ENCODE measurements at places on chromosomes 6 and 20. TPM values are rescaled to one million over a fixed set of nuclear protein-coding genes. Genes with fewer than 3 reads are reported as not detected.

DNA sequence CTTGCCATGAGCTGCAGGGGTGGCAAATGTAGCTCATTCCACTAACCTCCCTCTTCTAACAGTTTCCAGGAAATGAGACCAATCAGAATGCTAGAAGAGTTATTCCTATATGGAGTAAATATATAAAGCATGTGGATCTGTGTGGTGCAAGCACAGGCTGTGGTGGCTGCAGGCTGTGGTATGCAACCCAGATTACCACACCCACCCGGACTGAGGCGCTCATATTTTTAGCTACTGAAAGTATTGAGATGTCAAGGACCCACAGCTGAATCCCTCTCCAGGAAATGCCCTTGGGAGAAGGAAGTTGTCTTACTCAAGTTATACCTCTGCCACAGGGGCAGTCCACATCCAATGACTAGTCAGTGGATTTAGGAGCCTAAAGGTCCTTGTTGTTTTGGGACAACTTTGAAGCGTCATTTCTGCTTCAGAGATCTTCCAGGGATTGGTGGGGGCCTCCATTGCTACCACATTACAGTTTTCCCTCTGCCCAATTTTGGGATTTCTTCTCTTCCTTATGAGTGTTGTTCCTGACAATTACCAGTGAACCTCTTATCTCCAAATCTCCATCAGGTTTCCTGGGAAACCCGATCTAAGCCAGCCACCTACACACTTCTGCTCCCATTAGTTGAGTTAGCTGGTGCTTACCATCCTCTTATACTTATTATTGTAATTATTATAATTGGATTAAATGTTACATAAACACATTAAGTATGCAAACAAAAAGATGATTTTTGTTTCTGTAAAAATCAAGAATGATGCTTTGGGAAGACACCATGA is 12.1 kb upstream of the REPS1 start:
- DNase-seq = no peak

- DNase-seq = peak; percentile 39
Observed at GRCh38 chr6:17957498-17957897, 29.9 kb downstream of the KIF13A start.

DNA sequence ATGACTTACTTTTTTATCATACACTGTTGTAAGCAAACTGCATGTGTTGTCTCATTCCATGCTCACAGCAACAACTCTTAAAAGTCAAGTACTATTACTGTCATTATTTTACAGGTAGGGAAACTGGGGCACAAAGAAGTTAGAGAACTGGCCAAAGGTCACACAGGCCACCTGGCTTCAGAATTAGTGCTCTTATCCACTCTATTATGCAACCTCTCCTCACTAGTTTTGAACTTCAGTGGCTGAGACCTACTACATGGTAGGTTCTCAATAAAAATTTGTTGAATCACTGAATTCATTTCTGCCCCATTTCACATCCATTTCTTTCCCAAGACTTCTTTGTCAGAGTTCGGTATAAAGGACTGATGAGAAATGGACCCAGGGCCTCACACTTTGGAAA is 2.3 kb upstream of the BTN3A3 start:
- DNase-seq = no peak

GRCh38 chr6:117906507-117906957 is 532 bp upstream of the SLC35F1 start:
- no peak for DNase-seq

GRCh38 chr6:128284128-128284527 is 236.3 kb downstream of the PTPRK start:
- peak; percentile 49 for DNase-seq

- DNase-seq = peak; percentile 70
Observed at GRCh38 chr20:48787861-48788375, 39.9 kb downstream of the PREX1 start.

- DNase-seq = no peak
Observed at GRCh38 chr6:159682295-159682694, 10.7 kb downstream of the SOD2 start.

- no peak for DNase-seq
Observed at GRCh38 chr20:298776-299391, 1.5 kb downstream of the ZCCHC3 start.

DNA sequence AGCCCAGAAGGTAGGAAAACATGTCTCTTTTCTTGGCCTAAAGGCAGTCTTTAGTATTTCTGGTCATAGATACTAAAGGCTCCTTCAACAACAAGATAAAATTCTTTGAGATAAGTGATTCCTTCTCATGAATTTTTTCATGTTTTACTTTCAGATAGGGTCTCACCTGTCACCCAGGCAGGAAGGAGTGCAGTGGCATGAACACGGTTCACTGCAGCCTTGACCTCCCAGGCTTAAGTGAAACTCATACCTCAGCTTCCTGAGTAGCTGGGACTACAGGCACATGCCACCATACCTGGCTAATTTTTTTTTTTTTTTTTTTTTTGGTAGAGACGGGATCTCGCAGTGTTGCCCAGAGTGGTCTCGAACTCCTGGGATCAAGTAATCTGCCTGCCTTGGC is 9.1 kb downstream of the PNLDC1 start:
- no peak for DNase-seq

DNA sequence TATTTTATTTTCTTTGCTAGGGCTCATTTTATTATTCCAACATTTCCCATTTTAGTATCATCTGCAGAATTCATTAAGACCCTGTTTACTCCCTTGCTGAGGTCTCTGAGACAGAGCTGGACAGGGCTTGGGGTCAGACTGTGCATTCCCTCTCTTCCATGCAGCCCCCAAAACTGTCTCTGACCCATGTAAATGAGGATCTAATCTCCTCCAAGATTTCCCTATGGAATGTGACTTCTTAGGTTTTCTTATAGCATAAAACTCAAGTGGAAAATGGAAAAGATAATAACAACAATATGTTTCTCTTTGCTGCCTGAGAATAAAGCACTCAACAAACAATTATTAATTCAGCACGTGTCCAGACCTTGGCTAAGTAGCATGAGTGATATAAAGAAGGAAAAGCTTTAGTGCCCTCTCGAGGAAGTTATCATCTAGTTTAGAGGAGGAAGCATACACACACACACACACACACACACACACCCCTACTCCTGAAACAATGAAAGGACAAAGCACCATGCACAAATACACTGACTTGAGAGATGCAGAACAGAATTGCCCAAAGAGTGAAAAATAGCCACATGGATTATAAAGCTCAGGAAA is 815.5 kb downstream of the BCKDHB start:
- DNase-seq = no peak

GRCh38 chr20:59462249-59462648 is 142.1 kb upstream of the PHACTR3 start:
- DNase-seq = no peak

- DNase-seq = no peak
Observed at GRCh38 chr6:151069641-151070040, 170.1 kb upstream of the AKAP12 start.

DNA sequence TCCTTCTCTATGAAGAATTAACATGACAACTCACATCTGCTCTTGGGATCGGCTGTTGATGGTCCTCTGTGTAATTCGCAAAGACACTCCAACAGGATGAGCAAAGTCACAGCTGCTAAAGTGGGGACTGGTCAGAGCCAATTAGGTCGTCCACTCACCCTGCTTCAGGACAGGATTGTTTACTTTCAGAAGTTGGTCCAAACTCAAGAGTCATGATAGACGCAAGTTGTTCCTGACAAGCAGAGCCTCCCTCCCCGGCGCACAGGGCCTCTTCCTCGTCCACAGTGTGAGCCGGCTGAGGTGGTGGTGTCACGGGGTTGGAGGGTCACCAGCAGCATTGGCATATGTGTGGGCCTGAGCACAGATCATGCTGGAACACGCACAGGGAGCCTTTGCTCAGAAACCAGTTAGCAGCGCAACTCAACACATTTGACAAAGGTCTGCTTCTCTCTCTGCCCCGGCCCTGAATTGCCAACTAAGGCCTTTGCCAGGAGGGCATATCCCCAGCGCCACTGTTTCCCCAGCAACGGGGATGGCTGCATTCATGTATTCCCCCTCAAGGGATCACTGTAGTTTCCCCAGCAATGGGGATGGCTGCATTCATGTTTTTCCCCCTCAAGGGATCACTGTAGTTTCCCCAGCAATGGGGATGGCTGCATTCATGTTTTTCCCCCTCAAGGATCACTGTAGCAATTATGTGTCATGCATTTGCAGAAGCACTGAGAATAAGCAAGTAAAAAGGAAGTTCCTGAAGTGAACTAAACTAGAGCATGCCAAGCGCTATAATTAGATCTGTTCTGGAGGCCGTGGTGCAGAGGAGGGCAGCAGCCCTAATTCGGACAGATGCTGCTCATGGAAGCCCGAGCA is 111.7 kb downstream of the THBS2 start:
- no peak for DNase-seq

DNA sequence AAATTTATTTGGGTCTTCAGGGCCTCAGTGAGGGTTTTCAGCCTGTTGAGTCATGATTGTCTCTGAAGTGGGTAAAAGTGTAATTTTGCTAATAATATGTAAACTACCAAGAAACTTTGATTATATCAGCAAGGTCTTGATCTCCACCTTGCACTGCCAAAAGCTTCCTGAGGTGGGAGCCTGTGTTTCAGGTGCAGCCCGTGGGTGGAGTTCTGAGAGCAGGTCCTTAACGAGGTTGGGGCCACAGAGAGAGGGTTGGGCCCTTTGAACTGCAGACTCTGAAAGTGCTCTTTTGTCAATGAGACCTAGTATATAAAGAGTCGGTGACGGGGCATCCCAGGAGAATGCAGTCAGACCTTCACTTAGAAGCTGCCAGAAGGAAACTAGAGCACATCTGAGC is 129.7 kb upstream of the MAP3K4 start:
- no peak for DNase-seq

GRCh38 chr6:128567029-128567428 is 46.6 kb upstream of the PTPRK start:
- peak; percentile 69 for DNase-seq

GRCh38 chr20:4444404-4444803 is 277.3 kb upstream of the PRND start:
- DNase-seq = peak; percentile 96

DNA sequence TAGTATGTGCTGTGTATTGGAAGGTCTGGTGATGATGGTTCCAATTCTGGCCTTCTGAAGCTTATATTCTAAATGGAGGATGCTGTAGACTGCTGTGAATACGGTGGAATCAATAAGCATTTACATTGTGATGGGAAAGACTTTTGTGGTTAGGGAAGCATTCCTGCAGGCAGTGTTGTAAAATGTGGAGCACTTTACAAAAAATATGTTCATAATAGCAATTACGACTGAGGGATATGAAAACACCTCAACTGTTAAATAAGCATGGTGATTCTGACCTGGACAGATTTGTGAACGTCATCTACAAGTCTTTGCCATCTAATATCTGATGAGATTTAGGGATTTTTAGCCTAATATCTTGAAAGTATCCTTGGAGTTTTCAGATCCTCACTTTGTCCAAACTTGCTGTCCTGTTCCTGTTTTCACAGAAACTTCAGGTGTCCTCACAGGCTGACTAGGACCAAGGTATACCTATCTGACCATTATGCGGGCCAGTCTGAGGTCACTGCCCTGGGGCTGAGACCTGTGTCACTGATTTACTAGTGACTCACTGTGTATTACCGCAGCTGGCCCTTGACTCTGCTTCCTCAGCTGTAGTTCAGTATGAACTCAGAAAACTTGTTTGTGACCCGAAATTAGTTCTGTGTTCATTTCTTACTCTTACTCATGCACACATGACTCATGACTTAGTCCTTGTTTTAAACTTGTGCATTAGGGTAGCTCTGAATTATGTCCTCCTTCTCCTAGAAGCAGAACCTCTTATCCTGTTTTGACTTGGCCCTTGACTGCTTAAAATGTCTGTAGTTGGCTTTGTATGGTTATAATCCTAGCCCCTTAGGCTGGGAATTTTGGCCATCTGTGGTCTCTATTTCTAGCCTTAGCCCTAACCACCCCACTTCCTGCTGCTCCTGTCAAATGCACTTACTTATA is 343.0 kb downstream of the CDKAL1 start:
- peak; percentile 99 for DNase-seq

DNA sequence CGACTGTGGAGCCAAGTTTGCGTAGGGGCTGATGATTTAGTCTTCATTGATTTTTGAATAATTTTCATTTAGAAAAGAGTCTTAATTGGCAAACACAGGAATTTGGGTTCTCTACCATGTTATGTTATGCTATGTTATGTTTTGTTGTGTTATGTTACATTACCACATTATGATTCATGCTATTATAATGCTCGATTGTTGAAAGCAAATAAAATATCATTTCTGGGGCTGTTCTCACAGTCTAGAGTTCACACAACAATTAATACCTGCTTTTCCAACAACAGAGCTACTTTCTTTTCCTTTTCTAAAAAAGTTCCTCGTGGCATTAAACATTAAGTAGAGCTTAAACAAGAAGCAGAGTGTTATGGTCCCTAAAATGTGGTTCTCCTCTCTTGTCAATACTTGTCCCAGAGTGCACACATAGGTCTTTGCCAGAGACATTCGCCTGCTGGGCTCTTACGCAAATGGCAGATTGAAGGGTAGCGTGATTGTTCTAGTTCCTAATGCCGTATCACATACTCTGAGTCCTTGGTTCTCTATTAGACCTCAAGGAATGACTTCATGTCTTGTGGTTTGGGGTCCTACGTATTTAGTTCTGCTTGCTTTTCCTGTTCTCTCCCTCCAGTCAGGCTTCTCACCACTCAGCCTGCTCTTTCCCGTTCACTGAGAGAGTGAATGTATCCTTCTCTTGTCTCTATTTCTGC is 370.3 kb downstream of the CD109 start:
- DNase-seq = peak; percentile 48

DNA sequence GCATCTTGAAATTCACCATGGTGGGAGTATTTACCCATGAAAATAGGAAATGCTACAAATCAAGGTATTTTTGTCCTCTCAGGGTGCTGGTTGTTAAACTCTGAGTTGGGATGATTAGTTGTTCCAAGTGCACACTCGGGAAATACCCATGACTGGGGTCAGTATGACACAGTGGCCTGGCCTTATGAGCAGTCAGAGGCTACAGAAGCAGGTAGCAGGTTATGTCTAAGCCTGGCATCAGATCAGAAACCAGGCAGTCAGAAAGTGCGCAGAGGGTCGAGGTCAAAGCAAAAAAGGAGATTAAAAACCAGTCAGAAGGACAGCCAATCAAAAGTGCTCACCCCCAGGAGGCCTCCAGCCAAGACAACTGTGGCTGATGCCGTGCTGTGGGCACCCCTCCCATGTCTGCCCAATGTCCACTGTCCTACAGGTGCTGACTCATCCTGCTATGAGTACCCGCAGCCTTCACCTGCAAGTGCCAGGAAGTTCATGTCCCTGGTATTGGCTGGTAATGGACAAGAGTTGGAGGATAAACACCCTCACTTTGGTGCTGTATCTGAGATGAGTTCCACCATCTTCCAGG is 117.4 kb upstream of the SLC24A3 start:
- DNase-seq = peak; percentile 29

WFDC12 gene
- total RNA-seq = not detected

C4B gene
- total RNA-seq = 3.1 TPM

C2 gene
- 2.9 TPM for total RNA-seq

SALL4 gene
- 2.4 TPM for total RNA-seq

TXNDC5 gene
- total RNA-seq = 601 TPM

TSPO2 gene
- not detected for total RNA-seq

PRR18 gene
- not detected for total RNA-seq

ENPP5 gene
- total RNA-seq = 0.22 TPM

SLC22A7 gene
- total RNA-seq = not detected

MROH8 gene
- total RNA-seq = 2.1 TPM

BANF2 gene
- not detected for total RNA-seq

TRIM26 gene
- 111 TPM for total RNA-seq
